Sigmoid colon (tissue), 7 donors: ENCODE measurements at places on chromosomes 6 and 20. TPM values are rescaled to one million over a fixed set of nuclear protein-coding genes. Genes with fewer than 3 reads are reported as not detected.
A peak's percentile ranks its signal among the peaks of the same experiment; 100 is the strongest.

The COMMD7 gene
- total RNA-seq: 41.8 TPM

The LZTS3 gene
- total RNA-seq: 8.3 TPM

GRCh38 chr6:20098267-20098876 is 113.9 kb downstream of the MBOAT1 start:
- no peaks in the 10 kb centered on the region for H3K36me3 ChIP-seq
- no peak overlapping the region for H3K27ac ChIP-seq
- no peak overlapping the region for H3K4me3 ChIP-seq
- DNase-seq: no peak
- no peaks in the 10 kb centered on the region for H3K27me3 ChIP-seq

DNA sequence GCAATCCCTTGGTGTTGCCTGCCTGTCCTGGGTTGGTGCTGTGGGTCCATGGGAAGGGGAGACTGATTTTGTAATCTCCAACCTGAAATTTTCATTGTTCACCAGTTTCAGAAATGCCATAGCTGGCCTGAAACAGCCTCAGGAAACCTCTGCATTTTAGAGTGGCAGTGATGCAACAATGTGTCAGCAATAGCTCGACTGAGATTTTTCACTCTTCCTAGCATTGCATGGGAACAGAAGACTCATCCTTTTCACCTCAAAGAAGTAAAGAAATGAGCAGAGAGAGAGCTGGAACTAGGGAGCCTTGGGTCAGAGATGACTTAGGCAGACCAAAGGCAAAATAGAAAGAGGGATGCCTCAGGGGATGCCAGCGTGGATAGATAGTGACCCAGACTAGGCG is 23.7 kb upstream of the TMEM14A start:
- H3K36me3 ChIP-seq: no peaks in the 10 kb centered on the region
- no peak overlapping the region for H3K4me3 ChIP-seq
- DNase-seq: no peak
- no peaks in the 10 kb centered on the region for H3K4me1 ChIP-seq
- H3K27ac ChIP-seq: no peak overlapping the region

DNA sequence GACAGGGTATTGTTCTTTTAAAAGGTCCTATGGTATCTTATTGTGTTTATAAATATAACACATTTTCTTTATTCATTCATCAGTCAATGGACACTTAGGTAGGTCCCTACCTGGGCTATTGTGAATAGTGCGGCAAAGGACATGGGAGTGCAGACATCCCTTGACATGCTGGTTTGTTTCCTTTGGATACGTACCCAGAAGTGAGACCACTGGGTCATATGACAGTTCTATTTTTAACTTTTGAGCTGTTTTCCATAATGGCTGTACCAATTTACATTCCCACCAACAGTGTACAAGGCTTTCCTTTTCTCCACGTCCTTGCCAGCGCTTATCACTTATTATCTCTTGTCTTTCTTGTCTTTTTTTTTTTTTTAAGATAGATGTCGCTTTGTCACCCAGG is 627.5 kb downstream of the PRKN start:
- H3K4me3 ChIP-seq: no peak overlapping the region
- H3K36me3 ChIP-seq: no peaks in the 10 kb centered on the region
- H3K27me3 ChIP-seq: no peaks in the 10 kb centered on the region
- no peak overlapping the region for H3K27ac ChIP-seq
- DNase-seq: no peak

DNA sequence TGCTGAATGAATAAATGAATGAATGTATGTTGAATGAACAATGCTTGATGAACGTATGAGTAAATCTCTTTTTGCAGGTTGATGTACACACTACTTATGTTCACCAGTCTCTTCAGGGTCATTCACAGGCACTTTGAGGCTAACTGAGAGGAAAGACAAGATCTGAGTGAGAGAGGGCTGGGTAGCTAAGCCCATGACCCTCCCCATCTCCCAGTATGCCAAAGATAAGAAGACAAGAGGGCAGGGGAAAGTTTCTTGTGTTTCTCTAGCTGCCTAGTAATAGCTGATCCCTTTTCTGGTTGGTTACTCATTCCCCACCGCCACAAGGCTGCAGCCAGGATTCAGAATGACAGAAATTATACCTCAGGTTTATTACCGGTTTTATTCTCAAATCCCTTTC is 90.7 kb downstream of the CEP57L1 start:
- H3K36me3 ChIP-seq: no peaks in the 10 kb centered on the region
- no peak for DNase-seq
- no peaks in the 10 kb centered on the region for H3K27me3 ChIP-seq
- no peaks in the 10 kb centered on the region for H3K4me1 ChIP-seq

DNA sequence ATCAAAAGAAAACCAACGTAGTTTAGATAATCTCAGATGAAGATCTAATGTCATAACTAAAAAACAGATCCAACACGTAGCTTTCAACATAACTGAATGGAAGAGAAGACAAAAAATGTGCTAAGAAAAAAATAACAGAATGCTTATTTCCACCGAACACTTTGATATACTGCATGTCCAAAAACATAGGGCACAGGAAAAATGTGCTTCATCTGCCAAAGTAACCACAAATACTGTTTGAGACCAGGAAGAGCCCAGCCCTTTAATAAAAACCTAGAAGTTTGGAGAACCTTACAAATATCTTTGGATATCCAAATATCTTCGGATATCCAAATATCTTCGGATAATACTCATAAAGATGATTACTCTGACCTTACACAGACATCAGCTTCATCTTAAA is 19.8 kb downstream of the LAMA4 start:
- H3K36me3 ChIP-seq: no peaks in the 10 kb centered on the region
- peak overlapping the region; percentile 88 for H3K27ac ChIP-seq
- H3K4me3 ChIP-seq: no peak overlapping the region
- H3K4me1 ChIP-seq: no peaks in the 10 kb centered on the region
- no peak for DNase-seq
